SK-N-SH (cell line): ENCODE measurements at places on chromosomes 16 and 17.
A peak's percentile ranks its signal among the peaks of the same experiment; 100 is the strongest.

- DNase-seq: peak; percentile 48
Measured at GRCh38 chr16:51636920-51637769, 486.1 kb upstream of the SALL1 start.

DNA sequence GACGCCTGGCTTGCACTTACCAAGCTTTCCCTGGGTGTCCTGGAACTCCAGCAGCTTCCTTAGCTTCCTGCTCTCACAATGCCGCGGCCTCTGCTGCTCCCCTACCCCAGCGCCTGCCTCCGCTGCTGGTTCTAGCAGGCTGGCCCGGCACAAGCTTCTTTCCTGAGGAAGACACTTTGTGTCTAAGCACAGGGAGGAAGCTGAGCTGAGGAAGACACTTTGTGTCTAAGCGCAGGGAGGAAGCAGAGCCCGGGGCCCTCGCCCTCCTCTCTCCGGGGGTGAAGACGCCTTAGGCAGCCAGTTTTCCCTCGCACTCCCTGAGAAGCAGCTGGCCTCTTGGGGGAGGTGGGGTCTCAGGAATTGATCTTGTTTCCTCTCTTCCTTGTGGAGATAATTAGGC is 64.9 kb downstream of the PLD6 start:
- no peak for DNase-seq

DNA sequence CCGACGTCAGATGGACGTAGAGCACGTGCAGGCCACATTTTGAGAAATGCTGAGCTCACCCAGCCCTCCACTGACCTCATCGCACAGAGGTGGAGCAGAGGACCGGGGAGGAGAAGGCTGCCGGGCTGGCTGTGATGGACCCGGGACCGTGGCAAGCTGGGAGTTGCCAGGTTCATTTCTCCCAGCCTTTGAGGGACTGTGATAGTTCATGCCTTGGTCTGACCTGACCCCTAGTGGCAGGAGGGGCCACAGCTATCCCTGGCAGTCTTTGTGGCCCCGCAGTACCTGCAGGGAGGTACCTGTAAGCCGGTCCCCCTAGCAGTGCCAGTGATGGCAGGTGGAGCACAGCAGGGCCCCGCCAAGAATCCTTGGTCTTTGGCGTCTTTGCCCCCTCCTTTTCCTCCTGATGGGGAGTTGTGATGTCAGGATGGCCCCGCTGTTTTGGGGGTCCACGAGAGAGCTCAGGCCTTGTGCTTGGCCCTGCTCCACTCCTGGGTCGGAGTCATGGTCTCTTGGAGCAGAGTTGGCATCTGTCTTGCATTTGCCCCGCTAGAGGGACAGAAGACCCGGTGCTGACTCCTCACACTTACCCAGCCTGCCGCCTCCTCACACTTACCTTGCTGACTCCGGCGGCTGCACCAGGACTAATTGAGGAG is 50.4 kb downstream of the OR1D5 start:
- peak; percentile 84 for DNase-seq

DNA sequence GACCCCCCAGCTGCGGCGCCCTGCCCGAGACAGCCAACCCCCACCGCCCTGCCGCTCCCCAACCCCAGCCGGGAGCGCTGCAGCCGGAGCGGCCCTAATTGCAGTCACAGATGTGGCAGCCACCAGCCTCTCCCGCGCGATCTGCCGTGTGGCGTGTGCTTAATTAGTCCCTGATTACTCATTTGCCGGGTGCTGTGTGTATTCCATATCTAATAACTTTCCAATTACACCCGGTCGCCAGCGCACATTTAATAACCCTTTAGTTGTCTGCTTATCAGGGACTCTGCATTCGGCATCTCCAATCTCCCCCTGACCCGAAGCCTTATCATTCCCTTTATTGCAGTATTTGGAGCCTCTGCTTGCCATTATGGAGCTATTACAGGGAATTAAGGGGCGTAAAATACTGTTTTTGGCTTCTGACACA is 236.7 kb upstream of the CIBAR2 start:
- peak; percentile 86 for DNase-seq

GRCh38 chr16:87344931-87345631 is 27.9 kb upstream of the C16orf95 start:
- DNase-seq: no peak
